ENCODE measurements at places on chromosomes 5 and 9. TPM values are rescaled to one million over a fixed set of nuclear protein-coding genes. Genes with fewer than 3 reads are reported as not detected.

Gene ACTBL2
- total RNA-seq: not detected

Gene MVB12B
- 11.9 TPM for total RNA-seq

Gene FOXI1
- total RNA-seq: not detected

Gene PFN3
- not detected for total RNA-seq

Gene RANBP3L
- total RNA-seq: 0.54 TPM

Gene TLE1
- 7.9 TPM for total RNA-seq

Gene HAVCR2
- total RNA-seq: 1.9 TPM

All from heart left ventricle (tissue), 16 donors.